Daoy (cell line): ENCODE measurements at places on chromosomes 7 and 10. TPM values are rescaled to one million over a fixed set of nuclear protein-coding genes. Genes with fewer than 3 reads are reported as not detected.
A peak's percentile ranks its signal among the peaks of the same experiment; 100 is the strongest.

FAS gene
- 5.2 and 5.8 TPM in 2 replicates for total RNA-seq

TUBAL3 gene
- total RNA-seq: 0.23 and 0.54 TPM in 2 replicates

STAG3 gene
- 0.77 and 1.3 TPM in 2 replicates for total RNA-seq

GPR158 gene
- total RNA-seq: 2.6 and 4.6 TPM in 2 replicates

MINDY4 gene
- 10.3 and 12.1 TPM in 2 replicates for total RNA-seq

OGDHL gene
- 1.5 and 3.4 TPM in 2 replicates for total RNA-seq

JMJD1C gene
- total RNA-seq: 40.8 and 57.9 TPM in 2 replicates

GRCh38 chr10:76547352-76547972, 1090.1 kb downstream of the KCNMA1 start:
- DNase-seq: peak; percentile 68

- DNase-seq: no peak
Observed at GRCh38 chr10:7950981-7951847, 103.3 kb upstream of the GATA3 start.

GRCh38 chr7:54485044-54485443, 57.1 kb upstream of the VSTM2A start:
- no peak for DNase-seq

DNA sequence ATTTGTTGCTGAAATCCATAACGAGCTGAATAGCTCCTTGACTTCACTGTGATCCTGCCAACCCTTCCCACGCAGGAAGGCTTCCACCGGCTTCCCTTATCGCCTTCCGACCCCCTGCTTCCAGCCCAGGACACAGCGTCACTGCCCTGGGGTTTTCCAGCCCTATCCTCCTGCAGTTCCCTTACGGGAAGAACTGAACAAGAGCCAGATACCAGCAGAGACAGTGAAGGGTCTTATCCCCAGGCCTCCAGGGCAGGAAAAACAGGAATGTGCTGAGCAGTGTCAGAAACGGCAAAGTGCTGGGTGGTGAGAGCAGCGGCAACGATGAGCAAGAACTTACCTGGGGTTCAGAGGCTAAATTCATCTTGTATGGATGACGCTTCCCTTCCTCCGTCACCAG, 22.4 kb downstream of the PDLIM1 start:
- DNase-seq: peak; percentile 82

- DNase-seq: no peak
Observed at GRCh38 chr10:129933456-129934092, 30.5 kb downstream of the EBF3 start.
